ENCODE measurements at places on chromosomes 13 and 19.

DNA sequence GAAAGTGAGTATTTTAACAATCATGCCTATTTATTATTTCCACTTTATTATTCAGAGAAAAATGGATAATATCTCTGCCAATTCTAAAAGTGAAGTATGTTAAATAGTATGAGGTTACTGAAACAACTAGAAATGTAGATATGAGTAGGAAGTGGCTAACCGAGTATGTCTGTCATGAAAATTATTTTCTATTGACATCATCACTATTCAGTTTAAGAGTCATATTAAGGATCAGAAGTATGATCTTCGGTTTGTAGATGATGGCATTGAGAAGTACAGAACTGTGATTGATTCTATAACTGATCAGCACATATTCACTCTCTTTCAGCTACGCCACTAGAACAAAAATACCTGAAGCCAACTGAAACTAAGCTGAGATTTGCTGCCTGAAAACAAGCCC, 146.4 kb upstream of the SLITRK5 start:
- DNase-seq, result no peak

DNA sequence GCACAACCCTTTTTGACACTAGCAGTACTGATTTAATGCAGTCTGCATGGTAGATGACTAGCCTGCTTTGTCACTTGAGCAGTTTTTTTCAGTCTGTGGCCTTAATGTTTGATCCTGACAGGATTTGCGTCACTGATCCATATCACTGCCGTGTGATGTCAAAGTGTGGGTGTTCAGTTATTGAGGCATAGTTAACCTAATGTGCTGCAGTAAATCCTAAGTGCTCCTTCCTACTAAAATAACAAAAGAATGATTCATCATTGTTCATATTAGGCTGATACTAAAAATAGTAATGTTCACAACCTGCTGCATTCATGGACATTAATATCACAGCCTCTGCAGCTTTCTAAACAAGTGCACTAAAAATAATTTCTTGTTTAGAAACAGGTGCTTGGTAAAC, 121.9 kb upstream of the MLNR start:
- DNase-seq, result peak; percentile 37

DNA sequence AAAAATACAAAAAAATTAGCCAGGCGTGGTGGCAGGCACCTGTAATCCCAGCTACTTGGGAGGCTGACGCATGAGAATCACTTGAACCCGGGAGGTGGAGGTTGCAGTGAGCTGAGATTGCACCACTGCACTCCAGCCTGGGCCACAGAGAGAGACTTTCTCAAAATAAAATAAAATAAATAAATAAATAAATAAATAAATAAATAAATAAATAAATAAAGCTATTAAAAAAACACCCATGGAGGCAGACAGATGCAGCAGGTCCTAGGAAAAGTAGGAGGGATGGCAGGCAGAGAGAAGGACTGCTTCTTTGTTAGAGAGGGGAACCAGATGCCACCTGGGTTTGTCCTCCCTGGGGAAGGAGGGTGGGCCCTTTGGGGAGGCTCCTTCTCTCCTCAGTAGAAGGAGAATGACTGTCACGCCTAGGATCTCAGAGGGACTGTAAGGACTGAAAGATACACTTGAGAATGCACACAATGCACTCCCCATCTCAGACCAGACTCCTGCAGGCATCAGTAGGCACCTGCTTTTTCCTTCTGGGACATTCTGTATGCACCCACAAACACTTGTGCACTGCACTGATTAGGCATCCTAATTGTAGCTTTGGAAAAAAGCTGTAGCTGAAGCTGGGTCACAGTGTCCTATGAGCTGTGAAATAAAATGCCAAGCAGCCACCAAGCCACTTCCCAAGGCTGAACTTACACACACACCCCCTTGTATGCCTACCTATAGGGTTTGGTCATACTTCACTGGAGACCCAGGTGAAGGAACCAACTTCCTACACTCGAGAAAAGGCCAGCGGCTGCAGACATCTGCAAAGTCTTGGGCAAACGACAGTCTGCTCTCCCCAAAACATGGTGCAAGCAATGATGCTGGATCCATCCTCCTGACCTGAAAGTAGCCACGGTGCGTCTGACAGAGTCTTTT, 18.9 kb upstream of the SLC35E1 start:
- DNase-seq, result no peak

DNA sequence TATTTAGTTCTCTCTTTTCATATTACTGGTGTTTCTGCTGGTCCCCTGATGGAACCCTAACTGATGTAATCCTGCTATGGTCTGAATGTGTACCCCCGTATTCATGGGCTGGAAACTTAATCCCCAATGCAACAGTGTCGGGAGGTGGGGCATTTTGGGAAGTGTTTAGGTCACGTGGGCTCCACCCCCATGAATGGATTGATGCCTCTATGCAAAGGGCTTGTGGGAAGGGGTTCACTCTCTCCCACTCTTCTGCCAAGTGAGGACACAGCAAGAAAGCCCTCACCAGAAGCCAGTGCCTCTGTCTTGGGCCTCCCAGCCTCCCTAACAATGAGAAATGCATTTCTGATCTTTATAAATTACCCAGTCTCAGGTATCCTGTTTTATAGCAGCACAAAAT, 21.2 kb upstream of the UBAC2 start:
- no peak for DNase-seq

- DNase-seq, result no peak
Measured at GRCh38 chr13:32391101-32391619, 36.8 kb downstream of the N4BP2L1 start.

DNA sequence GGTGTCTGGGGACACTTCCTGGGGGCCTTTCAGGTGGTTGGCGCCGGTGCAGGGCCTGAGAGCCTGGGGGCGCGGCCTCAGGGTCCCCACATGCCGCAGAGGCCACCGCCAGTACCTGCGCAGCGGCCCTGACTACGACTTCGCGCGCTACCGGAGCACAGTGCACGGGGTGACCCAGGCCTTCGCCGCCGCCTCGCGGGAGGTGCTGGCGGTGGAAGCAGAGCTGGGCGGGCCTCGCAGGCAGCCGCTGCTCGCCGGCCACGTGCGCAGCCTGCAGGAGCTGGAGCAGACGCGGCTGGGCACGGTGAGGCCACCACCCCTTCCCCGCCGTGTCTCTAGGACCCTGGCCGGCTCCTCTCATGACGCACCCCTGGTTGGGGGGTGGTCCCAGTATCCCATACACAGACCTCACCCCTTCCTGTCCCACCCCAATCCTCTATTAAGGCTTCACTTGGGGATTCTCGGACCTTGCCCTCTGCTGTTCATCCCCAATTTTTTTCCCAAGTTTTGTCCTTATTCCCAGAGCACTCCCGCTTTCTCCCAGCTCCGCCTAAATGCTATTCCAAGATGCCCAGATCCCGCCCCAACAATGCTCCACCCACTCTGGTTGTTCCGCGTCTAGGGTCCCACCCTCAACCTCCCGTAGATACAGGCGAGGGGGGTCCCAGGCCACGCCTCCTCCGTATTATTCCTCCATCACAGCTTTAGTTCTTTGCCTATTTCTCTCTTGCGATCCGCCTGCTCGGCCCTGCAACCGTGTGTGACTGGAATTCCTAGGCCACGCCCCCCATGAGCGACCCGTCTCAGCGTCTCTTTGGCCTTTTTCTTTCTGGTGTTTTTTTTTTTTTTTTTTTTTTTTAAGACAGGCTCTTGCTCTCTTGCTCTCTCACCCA, 1.0 kb downstream of the REX1BD start:
- DNase-seq, result peak; percentile 84

GRCh38 chr13:30292325-30292724, 15.0 kb downstream of the KATNAL1 start:
- no peak for DNase-seq

- no peak for DNase-seq
Measured at GRCh38 chr13:96817336-96817941, 176.8 kb downstream of the OXGR1 start.

DNA sequence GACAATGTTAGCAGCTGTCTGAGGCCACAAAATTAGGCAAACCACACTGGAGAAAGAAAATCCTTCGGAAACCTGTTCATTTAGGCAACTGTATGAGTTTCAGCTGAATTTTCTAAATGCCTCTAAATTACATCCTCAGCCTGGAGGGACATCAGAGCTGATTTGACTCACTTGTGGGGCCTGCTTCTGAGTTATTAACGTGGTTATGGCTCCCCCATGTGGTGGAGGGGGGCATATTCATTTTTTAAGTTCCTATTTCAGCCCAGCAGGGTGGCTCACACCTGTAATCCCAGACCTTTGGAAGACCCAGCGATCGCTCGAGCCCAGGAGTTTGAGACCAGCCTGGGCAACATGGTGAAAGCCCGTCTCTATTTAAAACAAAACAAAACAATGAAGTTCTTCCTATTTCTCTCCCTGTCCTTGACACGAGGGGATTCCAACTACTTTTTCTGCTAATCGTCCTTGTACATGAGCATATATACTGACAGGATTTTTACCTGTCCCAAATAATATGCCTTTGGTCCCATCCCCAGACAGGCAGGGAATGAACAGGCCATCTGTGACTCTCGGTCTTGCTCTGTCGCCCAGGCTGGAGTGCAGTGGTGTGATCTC, 31.5 kb upstream of the HIF3A start:
- DNase-seq, result peak; percentile 17

GRCh38 chr19:29673451-29674371, 8.4 kb downstream of the PLEKHF1 start:
- no peak for DNase-seq

GRCh38 chr19:329876-330275, 14.7 kb downstream of the MIER2 start:
- DNase-seq, result no peak

- DNase-seq, result no peak
Measured at GRCh38 chr19:49371184-49371583, 7.5 kb downstream of the DKKL1 start.

DNA sequence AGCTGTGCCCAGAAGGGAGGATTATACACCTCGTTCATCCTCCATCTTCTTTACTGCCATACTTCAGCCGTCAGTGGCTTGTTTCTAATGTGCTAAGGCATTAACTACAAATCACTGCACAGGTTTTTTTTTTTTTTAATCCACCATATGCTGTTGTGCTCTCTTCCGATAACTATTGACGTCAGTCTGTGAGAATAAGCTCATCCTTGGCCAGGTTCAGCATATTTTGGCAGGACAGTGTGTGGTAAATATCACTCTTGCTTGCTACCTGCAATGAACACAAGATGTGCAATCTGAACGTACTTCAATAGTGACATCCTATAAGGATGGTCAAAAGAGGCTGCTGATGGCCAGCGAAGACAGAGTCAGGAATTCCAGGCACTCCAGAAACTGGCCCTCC, 2030.7 kb upstream of the PCDH20 start:
- DNase-seq, result no peak

DNA sequence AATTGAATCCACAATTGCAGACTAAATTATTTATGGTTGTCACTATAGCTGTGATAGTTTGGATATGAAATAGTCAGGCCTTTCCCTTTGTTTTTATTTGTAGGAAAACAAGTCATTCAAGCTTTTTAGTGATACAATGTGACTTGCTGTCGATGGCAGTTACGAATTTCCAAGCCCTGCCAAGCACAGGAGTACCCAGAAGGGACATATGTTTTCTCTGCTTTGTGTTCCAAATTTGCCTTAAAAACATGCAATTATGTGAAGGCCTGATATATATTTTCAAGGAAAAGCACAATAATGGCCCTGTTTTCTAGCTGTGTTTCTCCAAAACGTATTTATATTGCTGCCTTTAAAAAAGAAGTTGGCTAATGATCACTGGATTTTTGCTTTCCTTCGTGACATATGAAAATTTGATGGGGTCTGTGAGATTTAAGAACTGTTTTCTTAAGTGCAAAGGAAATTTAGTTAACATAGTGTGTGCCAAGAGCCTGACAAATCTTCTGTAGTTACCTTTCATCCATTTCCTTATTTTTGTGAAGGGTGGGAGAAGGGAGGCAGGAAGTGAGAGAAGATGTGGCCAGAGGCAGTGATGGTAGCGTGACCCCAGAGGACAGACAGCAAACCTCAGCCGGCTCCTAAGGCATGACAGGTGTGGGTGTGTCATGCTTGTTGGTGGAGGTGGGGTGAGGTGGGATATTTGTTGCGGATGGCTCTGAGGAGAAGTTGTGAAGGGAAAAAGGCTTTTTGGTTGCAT, 79.6 kb downstream of the TEX26 start:
- DNase-seq, result no peak

DNA sequence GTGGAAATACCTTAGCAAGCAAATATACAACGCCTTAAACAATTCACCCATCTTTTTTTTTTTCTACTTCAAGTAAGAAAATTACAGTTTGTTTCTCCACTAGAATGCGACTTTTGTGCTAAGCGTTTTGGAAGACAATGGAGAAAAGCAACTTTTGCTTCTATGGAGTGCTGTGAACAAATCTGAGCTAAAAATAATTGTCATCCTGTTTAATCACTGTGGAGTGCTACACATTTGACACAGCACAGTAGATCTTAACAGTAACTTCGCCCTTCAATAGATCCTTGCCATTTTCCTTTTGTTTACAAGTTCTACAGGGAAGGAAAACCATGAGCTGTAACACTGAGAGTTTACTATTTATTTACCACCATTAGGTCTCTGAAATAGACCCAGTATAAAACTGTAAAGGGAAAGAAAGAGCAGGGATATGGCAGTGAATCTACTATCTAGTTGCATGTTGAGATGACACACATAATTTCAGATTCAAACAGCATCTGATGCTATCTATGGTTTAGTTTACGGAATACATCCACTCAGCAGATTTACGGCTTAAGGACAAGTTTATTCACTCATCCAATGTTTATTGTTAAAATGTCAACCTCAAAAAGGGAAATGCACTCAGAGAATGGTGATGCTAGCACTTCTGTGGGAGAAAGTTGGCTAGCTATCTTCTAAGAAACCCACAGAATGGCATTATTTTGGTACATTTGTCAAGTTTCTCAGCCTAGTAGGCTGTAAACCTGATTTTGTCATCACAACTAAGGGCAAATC, 175.3 kb downstream of the VWA8 start:
- no peak for DNase-seq

GRCh38 chr13:38577048-38577447, 109.8 kb upstream of the FREM2 start:
- no peak for DNase-seq

- DNase-seq, result no peak
Measured at GRCh38 chr13:43537124-43537523, 249.6 kb downstream of the ENOX1 start.

- DNase-seq, result no peak
Measured at GRCh38 chr13:23500849-23501248, 67.3 kb upstream of the SACS start.

DNA sequence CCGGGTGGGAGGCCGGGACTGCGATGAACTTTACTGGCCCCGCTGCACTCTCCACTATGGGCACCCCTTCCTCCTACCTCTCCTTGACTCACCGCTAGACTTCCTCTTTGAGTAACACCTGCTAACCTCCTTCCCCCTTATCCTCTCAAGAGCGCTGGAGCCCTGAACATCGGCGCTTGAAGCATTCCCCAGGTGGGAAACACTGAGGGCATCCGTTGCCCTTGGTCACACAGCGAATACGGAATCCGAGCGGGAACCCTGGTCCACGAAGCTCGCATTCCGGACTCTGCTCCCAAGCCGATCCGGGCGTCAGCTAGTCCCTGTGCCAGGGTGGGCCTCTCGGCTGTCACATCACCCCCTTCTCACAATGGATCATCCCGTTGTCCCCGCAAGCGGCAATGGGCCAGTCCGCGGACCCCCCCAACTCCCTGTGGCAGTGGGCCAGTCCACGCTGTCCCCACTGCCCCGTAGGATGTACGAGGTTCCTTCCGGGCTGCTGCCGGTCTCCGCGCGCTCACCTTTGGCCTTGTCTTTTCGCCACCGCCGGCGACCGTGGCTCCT, 4.2 kb downstream of the LIPE start:
- no peak for DNase-seq

All from SHP77 treated with DMSO at 0.1 percent for 48 hours (cell line).